ENCODE measurements at places on chromosomes 5 and 9.

DNA sequence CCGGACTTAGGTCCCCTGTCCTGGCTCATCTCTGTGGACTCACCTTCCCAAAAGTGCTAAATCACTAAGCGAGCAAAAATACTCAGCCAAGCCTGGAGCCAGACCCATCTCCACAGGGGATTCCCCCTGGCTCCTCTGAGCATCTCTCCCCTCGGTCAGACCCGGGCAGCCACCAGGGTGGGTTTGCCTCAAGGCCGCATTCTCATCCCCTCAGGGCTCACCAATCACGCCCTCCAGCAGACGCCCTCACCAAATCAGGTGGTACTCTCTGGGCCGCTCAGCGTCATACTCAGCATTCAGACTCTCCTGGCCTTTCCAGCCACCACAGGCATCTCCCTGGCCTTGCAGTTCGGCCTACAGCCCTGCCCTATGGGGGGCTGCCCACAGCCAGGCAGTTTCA is 49.7 kb downstream of the C5orf15 start:
- no peak for DNase-seq

GRCh38 chr5:134964359-134965270 is 3.1 kb upstream of the CATSPER3 start:
- DNase-seq = no peak

DNA sequence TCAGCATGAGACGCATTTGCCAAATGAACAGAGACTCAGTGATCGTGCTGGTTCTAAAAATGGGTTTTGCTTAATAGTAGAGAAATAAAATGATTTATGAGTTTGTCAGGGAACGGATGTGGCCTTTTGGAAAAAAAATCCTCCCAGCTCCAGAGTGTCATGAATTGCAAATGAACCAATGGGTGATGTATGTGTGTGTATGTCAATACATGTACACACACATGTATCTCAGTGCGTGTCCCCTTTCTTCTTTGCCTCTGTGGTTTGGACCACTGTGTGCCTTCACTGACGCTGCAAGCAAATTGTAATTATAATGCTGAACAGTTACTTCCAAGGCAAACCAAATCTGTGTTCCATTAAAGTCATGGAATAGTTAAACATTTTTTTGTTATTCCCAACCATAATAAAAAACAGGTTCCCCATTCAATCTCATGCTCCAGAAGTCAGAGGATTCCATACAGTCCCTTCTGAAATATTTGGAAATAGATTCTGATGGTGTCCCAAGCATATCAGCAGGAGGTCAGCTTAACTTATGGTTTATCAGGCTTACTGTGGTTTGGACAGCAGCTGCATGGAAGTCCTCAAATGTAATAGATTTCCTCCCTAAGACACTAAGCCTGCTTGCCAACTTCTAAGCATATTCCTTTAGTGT is 630.5 kb downstream of the ACTL7B start:
- no peak for DNase-seq

GRCh38 chr5:149063896-149064478 is 1.1 kb upstream of the SH3TC2 start:
- no peak for DNase-seq

- DNase-seq = no peak
These were observed 146.5 kb upstream of the IRX4 start for GRCh38 chr5:2029206-2029605.

DNA sequence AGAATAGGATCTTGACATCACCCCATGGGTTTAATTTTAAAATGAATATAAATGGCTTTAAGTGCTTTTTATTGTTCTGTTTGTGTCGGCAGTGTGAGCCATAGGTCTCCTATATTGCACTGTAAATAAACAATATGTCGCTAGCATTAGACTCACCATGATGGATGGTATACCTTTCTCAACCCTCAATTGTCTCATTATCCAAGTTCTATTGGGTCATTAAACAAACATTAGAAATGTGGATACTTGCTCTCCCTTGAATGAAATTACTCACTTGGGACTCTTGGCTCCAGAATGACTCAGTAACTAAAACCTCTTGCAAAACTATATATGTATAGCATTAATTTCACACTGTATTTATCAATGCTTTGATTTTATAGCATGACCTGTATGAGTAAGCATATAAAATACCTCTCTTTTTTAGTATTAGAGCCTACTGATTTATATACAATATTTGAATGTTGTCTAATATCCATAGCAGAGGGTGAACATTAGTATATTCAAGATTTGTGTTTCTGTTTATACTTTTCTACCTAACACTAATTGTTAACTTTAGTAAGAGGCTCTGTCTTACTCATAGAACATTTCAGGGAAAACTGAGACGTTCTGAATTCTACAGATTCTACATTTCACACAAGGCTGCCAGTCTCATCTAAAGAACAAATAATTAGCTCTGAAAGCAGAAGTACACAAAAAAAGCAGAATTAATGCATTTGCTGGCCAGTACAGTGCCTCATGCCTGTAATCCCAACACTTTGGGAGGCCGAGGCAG is 303.8 kb upstream of the PRR16 start:
- DNase-seq = no peak

- no peak for DNase-seq
These were observed 56.4 kb upstream of the MYO10 start for GRCh38 chr5:16992444-16992843.

DNA sequence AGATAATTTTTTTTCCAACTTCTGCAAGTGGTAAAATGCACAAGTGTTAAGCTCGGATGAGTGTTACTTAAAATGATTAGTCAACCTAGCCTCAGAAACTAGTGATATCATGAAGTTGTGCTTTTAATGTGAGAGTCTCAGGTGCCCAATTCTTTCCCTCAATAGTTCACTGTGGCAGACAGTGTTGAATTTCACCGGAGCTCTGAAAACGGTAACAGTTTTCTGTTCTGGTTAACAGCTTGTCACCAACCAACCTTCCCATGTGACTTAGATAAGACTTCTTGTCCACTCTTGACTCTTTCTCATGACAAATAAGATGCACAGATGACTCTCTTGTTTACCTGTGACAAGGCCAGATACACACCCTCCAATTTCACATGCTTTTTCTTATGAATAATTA is 125.5 kb downstream of the OSTF1 start:
- DNase-seq = no peak

DNA sequence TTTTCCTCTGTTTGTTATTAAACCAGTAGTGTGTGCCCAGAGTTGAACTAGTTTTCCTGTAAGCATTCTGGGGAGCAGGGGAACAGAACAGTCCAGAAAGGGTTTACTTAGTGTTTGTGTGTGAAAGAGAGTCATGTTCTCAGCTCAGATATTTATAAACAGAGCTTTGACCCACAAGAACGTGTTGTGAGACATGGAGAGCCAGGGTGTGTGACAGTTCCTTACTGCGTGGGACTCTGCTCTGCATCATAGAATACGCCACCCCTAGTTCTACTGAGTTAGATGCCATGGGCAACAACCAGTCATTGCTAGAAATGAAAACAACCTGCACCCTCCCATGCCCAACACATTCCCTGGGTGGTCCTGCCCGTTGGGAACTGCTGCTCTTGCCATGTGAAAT is 330.7 kb downstream of the NDUFS4 start:
- DNase-seq = no peak

DNA sequence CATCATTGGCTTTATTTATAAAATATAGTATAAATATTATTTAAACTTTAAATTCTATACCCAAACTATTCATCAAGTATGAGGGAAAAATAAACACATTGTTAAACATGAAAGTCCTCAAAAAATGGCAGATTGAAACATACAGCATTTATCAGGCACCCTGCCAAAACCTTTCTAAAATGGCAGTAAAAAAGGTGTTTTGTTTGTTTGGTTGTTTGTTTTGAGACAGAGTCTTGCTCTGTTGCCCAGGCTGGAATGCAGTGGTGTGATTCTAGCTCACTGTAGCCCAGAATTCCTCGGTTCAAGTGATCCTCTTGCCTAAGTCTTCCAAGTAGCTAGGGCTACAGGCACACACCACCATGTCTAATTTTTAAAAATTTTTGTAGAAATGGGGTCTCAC is 60.1 kb upstream of the ECM2 start:
- no peak for DNase-seq

- DNase-seq = no peak
These were observed 24.8 kb downstream of the NIPAL4 start for GRCh38 chr5:157484768-157485167.

- no peak for DNase-seq
These were observed 624.0 kb upstream of the KLF4 start for GRCh38 chr9:108113596-108113995.

DNA sequence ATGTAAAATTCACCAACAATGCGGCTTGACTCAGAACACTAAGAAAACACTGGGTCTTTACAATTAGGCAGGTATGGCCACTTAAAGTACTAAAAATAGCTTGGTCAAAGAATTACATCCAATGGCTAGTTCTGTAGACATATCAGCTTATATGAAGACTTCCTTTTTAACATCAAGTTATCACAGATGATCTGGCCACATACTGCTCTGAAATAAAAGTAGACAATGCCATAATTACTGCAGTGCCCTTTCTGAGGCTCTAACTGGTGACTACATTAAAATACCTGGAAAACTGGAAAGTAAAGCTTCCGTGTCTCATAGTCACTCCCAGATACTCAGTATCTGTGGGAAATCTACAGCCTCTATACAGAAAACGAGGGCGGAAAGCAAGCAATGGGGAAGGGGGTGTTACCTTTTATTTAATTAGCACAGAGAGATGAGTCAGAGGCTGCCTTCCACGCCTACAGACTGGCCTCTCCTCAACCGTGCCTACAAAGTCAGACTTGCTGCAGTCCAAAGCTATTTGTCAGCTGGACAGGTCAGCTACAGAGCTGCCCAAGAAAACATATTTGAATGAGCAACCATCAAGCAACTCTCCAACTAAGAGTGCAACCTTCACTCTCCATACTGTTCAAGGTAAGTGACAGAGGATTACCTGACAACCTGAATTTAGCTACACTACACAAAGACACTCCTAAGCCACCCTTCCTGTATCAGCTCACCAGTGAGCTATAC is 8.7 kb downstream of the SERINC5 start:
- DNase-seq = no peak
